Stimulated activated naive CD4-positive, alpha-beta T cell (primary cell): ENCODE measurements at places on chromosomes 6 and 20.

- DNase-seq = no peak
Measured at GRCh38 chr6:104227508-104227907, 632.2 kb downstream of the HACE1 start.

GRCh38 chr6:125598422-125598821 lies 151.0 kb upstream of the HEY2 start:
- no peak for DNase-seq

- no peak for DNase-seq
Measured at GRCh38 chr20:38073307-38074071, 39.9 kb downstream of the RPRD1B start.

- DNase-seq = no peak
Measured at GRCh38 chr20:54980103-54980960, 504.9 kb downstream of the DOK5 start.

DNA sequence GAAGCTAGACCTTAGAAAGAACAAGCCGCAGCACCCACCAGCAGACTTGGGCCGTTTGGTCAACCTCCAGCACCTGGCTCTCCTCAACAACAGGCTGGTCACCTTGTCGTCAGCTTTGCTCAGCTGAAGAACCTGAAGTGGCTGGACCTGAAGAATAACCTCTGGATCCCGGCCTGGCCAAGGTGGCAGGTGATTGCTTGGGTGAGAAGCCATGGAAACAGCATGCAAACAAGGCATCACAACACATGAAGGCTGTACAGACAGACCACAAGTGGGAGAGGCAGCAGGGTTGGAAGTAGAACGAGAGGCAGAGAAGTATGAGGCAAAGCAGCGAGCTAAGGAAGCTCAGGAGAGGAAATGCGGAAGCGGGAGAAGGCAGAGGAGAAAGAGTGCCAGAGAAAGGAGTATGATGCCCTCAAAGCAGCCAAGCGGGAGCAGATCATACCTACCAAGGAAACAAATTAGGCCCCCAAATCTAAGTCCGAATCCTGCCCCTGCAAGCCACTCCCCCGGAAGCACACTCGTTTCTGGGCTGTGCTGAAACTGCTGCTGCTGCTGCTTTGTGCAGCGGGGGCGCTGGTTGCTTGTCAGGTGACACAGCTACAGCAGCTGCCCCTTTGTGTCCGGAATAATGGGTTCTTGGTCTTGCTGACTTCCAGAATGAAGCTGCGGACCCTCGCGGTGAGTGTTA lies 121.6 kb upstream of the LGSN start:
- no peak for DNase-seq

DNA sequence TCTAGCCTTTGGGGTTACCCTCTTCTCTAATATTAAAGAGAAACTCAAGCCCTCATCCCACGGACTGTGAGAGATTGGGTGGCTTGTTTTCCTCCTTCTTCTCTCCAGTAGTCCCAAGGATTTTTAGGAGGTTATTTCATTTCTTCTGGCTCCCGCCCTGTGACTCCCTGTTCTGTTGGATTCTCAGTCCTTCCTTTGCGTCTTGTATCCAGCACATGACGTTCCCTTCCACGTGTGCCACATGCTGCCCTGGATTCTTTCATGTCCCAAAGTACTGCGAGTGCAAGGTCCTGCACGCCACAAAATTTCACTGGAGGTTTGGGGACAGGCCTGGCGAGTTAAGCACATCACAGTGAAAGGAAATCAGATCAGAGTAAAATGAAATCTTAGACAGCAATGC lies 213.4 kb downstream of the PACRG start:
- no peak for DNase-seq

- DNase-seq = no peak
Measured at GRCh38 chr20:7856756-7857155, 83.5 kb downstream of the HAO1 start.

DNA sequence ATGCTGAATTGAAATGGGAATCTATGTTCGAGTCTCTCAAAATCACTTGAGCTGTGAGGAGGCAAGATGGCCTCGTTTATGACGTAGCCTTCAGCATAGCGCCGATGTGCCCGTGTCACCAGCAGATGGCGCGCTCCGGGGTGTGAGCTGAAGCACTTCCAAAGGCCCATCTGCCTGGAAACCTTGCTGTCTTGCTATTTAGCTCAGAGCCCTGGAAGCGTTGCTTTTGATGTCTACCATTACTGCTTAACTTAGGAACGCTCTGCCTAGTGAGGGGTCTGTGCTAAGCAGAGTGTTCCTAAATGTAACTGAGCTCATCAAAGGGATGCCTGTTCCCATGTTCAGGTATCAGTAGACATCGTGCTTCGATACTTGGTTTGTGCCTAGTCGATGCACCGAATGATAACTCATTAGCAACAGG lies 67.7 kb downstream of the SYCP2L start:
- peak; percentile 12 for DNase-seq

DNA sequence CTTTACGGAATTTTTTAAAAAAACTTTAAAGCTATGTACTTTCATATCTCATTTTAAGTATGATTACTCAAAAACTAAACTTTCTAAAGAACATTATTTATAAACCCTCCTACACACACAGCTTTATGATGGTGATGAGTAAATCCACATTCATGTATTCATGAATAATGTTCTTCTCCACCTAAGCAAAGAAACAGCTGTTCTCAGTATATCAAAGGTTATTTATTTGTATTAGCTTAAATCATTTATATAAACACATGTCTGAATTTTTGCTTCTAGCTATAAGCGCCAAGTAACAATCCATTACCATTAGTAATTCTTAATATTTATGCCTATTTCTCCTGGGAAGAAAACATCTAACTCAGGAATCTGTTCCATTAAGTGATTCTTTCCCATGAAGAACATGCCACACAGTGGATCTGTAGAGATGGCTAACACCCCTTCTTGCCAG lies 63.3 kb downstream of the SMLR1 start:
- DNase-seq = no peak

DNA sequence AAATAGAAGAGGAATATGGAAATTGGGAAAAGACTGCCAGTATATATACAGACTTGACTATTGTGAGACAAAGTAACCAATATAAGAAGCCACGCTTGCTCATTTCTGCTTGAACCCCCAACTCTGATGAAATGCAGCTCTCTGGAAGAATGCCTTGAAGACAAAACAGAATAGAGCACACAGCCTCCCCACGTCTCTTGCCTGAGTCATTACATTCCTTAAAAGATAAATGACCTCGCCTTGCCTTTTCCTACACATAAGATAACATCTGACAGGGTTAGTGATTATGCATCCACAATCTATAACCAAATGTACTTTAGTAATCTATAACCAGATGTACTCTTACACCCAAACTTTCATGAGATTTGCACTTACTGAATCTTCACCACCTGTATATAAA lies 141.1 kb upstream of the EEF1E1 start:
- no peak for DNase-seq

- DNase-seq = no peak
Measured at GRCh38 chr20:34343458-34344211, 19.4 kb upstream of the ITCH start.

- DNase-seq = no peak
Measured at GRCh38 chr6:129276986-129277385, 394.0 kb downstream of the LAMA2 start.

DNA sequence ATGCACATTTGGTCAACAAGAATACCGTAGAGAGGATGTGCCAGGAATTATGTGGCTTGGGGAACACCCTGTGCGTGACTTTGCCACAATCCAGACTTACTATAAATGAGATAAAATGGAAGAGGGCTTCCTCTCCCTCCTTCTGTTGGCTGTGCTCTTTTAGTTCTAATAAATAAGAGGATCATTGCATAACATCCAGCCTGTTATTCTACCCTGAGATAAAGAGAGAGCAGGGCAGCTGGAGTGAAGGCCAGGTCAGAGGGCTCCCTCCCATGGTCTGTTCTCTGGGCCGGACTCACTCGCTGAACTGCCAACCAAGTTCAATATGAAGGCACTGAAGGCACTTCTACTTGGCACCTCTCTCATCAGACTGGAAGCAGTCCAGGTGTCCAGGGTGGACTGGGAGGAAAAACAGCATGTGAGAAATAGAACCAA lies 91.7 kb downstream of the MTFR2 start:
- DNase-seq = no peak

DNA sequence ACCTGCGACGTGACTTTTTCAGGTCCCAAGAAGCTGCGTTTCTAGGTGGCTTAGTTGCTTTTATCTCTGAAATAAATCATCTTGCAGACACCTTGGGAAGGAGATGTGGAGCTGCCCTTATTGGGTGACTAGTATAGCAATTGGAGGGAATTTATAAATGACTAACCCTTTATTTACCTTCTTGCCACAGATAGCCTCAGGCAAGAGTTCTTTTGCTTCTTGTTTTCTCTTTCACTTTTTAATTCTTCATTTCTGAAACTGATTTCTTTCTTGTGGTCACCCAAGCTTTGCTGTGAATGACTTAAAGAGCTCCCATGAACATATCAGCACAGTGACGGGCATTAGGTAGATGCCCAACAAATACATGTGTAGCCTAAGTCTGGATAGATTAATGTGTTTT lies 3.0 kb downstream of the ADGRF4 start:
- DNase-seq = no peak
